CD4-positive, alpha-beta T cell treated with Interleukin-12 subunit alpha and Interleukin-12 subunit beta, for 1 hour (primary cell): ENCODE measurements at places on chromosomes 2 and 18.

DNA sequence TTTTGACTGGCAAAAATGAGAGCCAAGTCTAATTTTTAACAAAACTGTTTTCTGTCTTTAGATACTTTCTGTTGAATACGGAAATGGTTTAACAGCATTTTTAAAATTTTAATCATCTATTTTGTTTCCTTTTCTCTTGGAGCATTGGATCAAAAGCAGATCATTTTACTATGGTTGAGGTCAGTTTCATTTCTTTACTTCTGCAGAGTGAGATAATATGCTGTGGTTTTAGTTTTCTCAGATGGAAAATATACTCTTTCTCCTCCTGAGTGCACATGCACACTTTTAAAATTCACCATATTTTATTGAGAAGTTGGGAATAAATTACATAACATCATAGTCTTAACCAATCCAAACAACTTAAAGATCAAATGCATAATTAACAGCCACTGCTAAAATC lies 283.3 kb downstream of the SLC8A1 start:
- DNase-seq = no peak

DNA sequence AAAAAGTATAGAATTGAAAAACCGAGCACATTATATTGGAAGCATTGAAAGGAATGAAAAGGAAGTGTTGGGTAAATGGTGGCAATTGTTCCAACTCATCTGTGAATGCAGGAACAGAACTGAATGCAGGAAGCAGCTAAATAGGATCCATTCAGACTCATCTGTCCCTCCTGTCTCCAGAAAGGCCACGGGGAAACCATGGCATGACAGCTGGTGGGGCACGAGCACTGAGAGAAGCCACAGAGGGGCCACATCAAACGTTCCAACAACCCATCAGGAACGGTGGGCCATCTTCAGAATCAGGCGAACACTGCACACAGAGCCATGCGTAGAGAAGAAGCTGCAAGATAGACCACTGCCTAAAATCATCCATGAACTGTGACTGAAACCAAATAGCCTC lies 138.5 kb upstream of the SLC35G4 start:
- no peak for DNase-seq

DNA sequence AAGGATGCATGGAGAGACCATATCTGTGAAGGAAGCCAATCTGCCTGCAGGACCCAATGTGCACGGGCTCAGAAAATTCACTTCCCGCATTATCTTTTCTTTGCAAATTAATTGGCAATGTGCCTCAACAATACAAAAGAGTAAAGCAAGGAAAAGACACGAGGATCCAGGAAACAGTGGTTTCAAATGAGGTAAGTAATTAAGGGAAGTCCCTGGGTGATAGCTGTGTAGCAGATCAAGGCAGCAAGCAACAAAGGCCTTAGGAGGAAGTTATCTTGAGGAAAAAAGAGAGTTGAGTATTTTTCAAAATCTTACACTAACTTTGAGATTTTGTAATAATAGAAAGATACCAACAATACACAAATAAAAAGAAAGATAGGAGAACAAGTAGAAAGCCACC lies 44.3 kb upstream of the TGIF1 start:
- DNase-seq = no peak

GRCh38 chr2:121200419-121201315 lies 84.3 kb downstream of the TFCP2L1 start:
- no peak for DNase-seq

DNA sequence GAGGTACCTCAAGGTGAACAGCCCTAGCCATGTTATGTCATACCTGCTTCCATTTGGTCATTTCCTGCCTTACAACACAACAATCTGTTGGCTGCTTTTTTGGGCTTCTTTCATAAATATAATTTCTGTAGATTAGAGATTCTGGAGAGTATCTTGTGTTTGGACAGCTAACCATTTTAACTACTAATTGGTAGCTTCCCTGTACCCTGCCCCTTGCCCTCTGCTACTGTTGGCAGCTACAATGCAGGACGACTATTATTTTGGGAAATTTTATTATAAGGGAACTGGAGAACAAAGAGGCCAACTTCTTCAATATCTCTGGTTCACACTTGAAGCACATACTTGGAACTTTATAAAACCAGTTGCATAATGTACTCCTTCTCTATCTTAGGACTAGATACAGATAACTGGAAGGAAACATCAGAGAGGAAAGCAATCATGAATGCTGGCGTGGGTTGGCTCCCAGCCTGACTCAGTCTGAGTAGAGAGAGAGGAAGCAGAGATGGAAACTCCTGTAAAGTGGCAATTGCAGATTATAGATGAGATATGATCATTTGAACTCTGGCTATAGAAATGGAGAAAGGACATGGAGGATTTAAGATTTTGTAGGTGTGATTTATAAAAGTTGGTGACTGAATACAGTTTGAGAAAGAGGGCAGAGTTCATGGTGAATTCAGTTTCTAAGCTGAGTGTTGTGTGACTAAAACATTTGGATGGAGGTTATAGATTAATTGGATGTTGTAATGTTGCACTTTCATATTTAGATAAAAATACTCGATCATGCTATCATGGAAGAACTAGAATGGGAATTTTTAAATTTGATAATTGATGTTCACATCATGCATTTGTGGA lies 74.5 kb downstream of the MDH1 start:
- no peak for DNase-seq

GRCh38 chr2:212361174-212361756 lies 177.3 kb downstream of the ERBB4 start:
- DNase-seq = no peak

DNA sequence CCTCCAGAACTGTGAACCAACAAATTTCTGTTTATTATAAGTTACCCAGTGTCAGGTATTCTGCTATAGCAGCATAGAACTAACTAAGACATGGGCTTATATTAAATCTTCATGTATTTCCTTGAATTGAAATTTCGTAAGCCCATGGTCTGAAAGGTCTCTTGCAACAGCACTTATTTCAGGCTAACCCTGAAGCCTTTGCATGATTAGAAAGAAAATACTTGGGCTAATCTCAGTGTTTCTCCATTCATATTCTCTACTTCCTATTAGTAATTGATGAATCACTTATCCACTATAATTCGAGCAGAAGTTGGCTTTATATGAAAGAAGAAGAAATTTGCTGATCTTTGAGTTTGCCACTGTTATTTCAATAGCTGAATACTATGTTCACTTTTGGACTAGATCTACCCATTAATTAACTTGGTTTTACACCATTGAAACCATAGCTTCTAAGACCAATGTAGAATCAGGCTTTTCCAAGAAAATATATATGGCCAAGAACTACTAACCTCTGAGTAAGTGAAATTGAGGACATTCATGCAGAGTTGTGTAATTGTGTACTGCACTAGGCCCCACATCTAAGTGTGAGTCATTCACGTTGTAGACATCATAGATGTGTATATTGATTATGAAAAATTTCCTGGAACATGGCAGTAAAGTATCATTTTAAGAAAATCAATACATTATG lies 731.6 kb downstream of the SOCS6 start:
- no peak for DNase-seq

- DNase-seq = no peak
These were observed 103.9 kb downstream of the CCBE1 start for GRCh38 chr18:59593291-59593717.

- DNase-seq = no peak
These were observed 52.5 kb upstream of the NABP1 start for GRCh38 chr2:191625446-191625845.

GRCh38 chr18:60003610-60004185 lies 103.9 kb downstream of the PMAIP1 start:
- no peak for DNase-seq

GRCh38 chr2:200619279-200619678 lies 33.5 kb downstream of the AOX1 start:
- DNase-seq = no peak

GRCh38 chr18:51716277-51716676 lies 518.8 kb upstream of the MEX3C start:
- no peak for DNase-seq

- peak; percentile 23 for DNase-seq
These were observed 65.7 kb downstream of the SPRED2 start for GRCh38 chr2:65366595-65367125.

DNA sequence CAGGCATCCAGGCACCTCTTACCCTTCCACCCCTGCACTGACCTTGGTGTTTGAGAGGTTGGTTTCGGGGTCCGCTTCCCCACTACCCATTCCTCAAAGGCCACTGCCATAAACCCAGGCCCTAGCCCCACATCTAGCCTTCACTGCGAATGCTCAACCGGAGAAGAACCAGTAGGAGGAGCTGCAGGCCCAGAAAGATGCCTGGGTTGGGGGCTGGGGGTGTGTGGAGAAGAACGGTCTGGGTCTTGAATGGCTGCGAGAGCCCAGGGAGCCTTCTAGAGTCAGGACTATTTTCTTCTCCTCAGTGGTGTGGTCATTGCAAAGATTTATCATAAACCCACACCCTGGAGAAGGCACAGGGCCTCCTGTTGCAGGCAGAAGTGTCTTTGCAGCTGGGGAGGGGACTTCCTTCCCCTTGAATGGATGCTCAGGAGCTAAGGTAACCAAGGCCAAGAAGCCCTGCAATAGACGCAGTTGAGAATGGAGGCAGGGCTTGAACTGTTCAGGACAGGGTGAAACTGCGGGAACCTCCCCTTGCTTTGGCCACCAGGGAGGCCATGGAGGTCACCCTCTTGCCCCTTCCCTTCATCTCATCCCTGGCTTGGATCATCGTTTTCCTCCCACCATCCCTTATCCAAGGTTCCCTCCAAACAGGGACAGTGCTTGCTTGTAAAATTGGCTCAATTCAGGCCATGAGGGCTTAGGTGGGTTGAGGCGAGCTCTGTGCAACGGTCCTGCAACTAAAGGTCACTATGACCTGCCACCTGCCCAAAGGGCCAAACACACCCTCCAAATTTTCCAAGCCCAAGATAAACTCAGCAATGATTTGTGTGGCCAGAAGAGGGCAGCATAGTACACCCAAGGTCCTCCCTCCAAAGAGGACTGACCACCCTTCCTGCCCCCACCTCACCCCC lies 20.9 kb downstream of the THNSL2 start:
- DNase-seq = peak; percentile 15
